ENCODE measurements at places on chromosomes 1 and 21.

- DNase-seq: no peak
These were observed 22.7 kb upstream of the CA6 start for GRCh38 chr1:8922962-8923361.

GRCh38 chr1:145991735-145992412 is 4.5 kb downstream of the TXNIP start:
- no peak for DNase-seq

DNA sequence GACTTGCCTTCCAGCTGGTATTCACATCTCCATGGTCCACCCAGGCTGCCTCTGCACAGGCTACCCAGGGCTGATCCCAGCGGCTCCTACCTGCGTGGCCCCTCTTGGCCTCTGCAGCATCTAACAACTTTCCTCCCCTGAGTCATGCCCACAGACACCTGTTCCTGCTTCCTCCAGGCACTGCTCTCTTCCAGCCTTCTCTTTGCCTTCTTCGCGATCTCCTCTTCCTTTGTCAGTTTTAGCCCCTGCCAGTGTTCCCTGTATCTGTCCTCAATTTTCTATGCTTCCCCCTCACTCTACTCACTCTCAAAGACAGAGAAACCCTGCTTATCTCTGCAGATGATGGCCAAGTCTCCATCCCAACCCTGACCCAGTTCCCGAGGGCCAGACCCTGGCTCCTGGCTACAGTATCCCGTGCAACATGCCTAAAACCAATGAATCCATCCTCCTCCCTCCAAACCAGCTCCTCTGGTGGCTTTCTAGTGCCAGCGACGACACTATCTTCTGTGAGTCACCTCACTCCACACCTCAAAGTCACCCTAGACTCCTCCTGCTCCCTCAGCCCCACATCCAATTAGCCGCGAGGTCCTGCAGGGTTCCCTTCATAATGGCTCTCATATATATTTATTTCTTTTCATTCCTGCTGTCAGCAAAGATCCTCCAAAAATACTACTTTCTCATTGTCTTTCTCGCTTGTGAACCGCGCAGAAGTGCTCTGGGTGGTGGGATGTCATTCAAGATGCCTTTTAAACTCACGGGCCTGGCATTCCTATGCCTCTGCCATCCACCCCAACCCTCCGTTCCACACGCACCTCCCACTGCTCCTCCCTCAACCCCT is 259.2 kb downstream of the TOMM20 start:
- no peak for DNase-seq

GRCh38 chr1:234734869-234735268 is 124.9 kb upstream of the IRF2BP2 start:
- DNase-seq: no peak

GRCh38 chr1:33137800-33138199 is 44.0 kb downstream of the TRIM62 start:
- DNase-seq: peak; percentile 9

DNA sequence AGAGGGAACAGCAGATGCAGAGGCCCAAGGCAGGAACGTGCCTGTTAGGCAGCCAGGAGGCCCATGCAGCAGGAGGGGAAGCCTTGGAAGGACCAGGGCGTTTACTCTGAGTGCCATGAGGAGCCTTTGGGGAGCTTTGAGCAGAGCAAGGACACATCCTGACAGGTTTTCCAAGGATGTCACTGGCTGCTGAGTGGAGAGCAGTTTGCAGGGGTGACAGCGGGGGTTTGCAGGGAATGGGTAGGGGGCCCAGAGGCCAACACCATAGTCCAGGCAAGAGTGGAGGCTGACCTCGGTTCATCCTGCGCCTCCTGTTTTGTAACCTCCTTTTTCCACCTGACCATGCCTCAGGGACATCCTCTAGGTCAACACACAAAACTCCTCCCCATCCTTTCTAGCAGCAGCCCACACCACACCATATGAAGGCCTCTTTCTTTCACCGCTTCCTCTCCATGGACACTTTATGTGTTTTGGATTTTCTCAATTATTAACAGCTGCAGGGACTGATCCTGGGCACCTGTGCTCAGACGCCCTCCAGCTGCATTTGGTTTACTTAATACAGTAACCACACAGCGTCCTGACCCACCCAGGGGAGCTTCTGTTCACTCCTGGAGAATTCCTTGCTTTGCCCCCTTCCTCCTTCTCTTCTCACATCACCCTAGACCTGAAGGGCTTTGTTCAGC is 528.5 kb downstream of the MATN1 start:
- DNase-seq: no peak

DNA sequence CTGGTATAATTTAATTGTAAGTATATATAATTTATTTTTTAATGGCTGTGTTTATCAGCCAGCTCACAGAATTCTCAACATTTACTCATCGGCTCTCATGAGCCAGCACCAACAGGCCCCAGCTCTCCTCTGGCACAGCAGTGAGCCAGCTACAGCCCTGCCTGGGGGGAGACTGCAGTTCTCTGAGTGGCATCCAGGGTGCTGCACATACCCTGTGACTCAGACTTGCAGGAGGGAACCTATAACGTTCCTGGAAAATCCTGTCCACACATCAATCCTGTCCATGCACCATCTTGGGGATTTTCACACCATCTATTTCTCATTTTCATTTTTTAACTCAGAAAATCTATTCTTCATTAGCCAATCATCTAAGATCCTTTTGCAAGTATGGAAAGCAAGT is 36.5 kb downstream of the FHAD1 start:
- DNase-seq: no peak

- DNase-seq: no peak
These were observed 52.4 kb downstream of the CD2 start for GRCh38 chr1:116806671-116807070.

- DNase-seq: no peak
These were observed 4.7 kb downstream of the SZRD1 start for GRCh38 chr1:16371725-16372124.

DNA sequence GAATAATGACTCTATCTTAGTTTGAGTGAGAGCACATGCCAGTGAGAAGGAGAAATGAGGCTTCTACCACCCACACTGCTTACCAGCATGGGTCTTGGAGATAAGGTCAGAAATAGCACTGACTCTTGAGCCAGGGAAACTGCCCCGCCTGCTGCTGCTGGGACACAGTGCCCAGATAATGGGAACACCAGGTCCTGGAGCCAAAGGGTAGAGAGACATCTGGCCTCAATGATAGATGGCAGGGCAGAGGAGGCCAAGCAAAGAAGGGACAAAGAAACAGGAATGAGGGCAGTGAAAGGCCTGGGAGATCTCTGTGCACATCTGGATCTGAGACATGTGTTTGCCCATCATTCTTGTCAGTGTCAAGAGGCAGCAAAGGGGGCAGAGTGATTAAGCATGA is 97.4 kb downstream of the MIS18A start:
- no peak for DNase-seq

GRCh38 chr1:204261746-204262505 is 48.1 kb upstream of the GOLT1A start:
- DNase-seq: no peak

GRCh38 chr1:83637586-83637985 is 361.3 kb downstream of the TTLL7 start:
- no peak for DNase-seq

GRCh38 chr1:62977366-62977765 is 193.4 kb downstream of the ATG4C start:
- no peak for DNase-seq

GRCh38 chr1:184956999-184957700 is 17.2 kb downstream of the NIBAN1 start:
- no peak for DNase-seq

Measured in stimulated activated CD4-positive, alpha-beta T cell treated with anti-CD3 and anti-CD28 coated beads, Interleukin-1b, Interleukin-23, amount 100 ng/mL, for 24 hours (primary cell).